ENCODE measurements at places on chromosomes 5 and 9. TPM values are rescaled to one million over a fixed set of nuclear protein-coding genes. Genes with fewer than 3 reads are reported as not detected.

- DNase-seq = peak; percentile 58
These were observed 69.8 kb downstream of the KDM4C start for GRCh38 chr9:6827439-6828145.

DNA sequence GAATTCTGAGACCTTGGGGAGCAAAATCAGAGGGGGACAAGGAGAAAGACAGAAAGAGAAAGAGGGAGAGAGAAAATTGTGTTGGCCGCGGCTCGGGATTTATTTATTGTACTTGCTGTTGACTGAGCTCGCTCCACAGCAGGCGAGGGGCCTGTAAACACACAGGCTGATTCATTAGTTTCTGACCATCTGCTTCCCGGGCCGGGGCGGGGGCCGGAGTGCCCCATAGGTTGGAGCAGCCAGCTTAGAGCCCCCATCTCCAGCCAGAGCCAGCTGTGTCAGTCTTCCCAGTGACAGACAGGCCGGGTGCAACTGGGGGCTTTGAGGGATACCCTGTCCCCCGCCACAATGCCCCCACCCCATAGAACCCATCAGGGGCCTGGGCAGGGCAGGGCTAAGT, 30.9 kb downstream of the NTNG2 start:
- DNase-seq = no peak

GRCh38 chr5:5273398-5273797, 133.3 kb downstream of the ADAMTS16 start:
- DNase-seq = no peak

DNA sequence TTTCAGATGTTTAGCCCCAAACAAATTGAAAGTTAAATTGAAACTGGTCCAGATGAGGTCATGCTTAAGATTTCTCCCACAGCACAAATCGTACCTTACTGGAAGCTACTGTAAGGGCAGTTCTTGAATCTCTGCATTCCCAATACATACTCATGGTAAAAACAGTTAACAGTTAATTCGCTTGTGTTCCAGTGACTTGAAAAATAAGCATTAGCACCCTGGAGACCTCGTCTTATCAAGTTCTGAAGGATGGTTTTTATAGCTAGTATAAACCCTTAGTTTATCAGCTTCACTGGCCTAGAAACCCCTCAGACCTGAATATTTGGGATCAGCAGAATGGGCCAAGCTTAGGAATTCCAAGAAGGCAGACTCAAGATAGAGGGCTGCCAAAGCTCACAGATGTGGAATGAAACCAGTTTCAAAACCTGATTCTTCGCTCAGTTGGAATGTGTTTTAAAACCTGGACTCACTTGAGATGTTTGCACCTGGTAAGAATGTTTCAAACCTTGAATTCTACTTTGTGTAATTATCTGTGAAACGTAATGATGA, 103.6 kb downstream of the C9orf152 start:
- DNase-seq = peak; percentile 81

GRCh38 chr9:37446401-37446800, 18.8 kb downstream of the ZBTB5 start:
- peak; percentile 55 for DNase-seq

DNA sequence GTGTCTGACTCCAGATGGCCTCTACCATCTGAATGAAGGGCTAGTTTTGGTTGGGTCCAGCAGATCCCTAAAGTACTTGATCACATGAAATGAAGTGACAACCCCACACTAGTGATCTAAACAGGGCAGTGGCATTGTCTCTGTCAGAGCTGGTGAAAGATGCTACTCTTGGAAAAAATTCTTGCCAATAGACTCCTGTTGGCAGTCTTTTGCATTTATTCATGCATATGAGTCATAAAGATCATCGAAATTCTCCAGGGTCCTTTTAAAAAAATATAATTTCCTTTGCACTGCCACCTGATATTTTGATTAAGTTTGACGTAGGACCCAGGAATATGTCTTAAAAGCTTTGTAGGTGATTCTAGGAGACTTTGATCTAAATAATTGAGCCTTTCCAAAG, 135.1 kb upstream of the ELL2 start:
- no peak for DNase-seq

SLC45A2 gene
- total RNA-seq = not detected

SAXO1 gene
- total RNA-seq = not detected

ENTPD2 gene
- total RNA-seq = not detected

NUTM2F gene
- not detected for total RNA-seq
